ENCODE measurements at places on chromosomes 1 and 21. TPM values are rescaled to one million over a fixed set of nuclear protein-coding genes. Genes with fewer than 3 reads are reported as not detected.

GRIK3 gene
- total RNA-seq, result 1.7 TPM

MROH9 gene
- total RNA-seq, result not detected

FOXD2 gene
- 0.07 TPM for total RNA-seq

AADACL4 gene
- not detected for total RNA-seq

PAPPA2 gene
- 0.81 TPM for total RNA-seq

RGS13 gene
- total RNA-seq, result not detected

- peak overlapping the region; percentile 98 for H3K4me3 ChIP-seq
- H3K27me3 ChIP-seq, result no peaks in the 10 kb centered on the region
- no peaks in the 10 kb centered on the region for H3K4me1 ChIP-seq
- no peak overlapping the region for H3K27ac ChIP-seq
Observed at GRCh38 chr1:44740179-44740617, 561 bp downstream of the KIF2C start.

GRCh38 chr1:177048314-177049069, 116.0 kb downstream of the ASTN1 start:
- no peak overlapping the region for H3K4me3 ChIP-seq
- no peak overlapping the region for H3K27ac ChIP-seq
- H3K4me1 ChIP-seq, result peaks cover 7% of the 10 kb centered on the region

DNA sequence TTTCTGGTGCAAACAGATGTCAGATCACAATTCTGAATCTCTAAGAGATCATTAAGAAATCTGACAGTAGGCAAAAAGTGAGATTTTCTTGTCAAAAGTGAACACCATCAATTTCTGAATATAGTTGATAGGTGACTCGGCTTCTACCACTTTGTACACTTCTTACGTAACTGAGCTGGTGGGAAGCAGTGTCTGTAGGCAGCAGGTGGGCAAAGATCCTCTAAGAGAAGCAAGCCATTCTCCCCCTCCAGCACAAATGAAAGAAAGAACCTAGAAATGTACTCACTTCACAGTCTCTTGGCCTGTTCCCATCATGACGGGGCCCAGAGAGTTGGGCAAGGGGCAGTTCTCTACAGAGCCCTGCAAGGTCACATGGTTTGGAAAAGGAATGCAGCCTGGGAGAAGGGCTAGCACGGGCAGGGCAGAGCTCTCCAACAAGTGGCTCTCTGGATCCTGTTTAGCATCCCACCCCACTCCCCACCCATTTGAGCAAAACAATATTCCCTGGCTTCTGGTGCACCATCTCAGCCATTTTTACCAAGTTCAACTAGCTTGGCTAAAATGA, 412.6 kb downstream of the LTN1 start:
- H3K27me3 ChIP-seq, result no peaks in the 10 kb centered on the region
- peaks cover 14% of the 10 kb centered on the region for H3K36me3 ChIP-seq
- peak overlapping the region; percentile 75 for H3K27ac ChIP-seq
- H3K4me1 ChIP-seq, result peaks cover 4% of the 10 kb centered on the region
- H3K4me3 ChIP-seq, result no peak overlapping the region
- peak; percentile 55 for DNase-seq

- no peaks in the 10 kb centered on the region for H3K27me3 ChIP-seq
- H3K27ac ChIP-seq, result no peak overlapping the region
- no peaks in the 10 kb centered on the region for H3K4me1 ChIP-seq
- no peak overlapping the region for H3K4me3 ChIP-seq
- DNase-seq, result no peak
Observed at GRCh38 chr1:83808536-83808935, 190.4 kb downstream of the TTLL7 start.

DNA sequence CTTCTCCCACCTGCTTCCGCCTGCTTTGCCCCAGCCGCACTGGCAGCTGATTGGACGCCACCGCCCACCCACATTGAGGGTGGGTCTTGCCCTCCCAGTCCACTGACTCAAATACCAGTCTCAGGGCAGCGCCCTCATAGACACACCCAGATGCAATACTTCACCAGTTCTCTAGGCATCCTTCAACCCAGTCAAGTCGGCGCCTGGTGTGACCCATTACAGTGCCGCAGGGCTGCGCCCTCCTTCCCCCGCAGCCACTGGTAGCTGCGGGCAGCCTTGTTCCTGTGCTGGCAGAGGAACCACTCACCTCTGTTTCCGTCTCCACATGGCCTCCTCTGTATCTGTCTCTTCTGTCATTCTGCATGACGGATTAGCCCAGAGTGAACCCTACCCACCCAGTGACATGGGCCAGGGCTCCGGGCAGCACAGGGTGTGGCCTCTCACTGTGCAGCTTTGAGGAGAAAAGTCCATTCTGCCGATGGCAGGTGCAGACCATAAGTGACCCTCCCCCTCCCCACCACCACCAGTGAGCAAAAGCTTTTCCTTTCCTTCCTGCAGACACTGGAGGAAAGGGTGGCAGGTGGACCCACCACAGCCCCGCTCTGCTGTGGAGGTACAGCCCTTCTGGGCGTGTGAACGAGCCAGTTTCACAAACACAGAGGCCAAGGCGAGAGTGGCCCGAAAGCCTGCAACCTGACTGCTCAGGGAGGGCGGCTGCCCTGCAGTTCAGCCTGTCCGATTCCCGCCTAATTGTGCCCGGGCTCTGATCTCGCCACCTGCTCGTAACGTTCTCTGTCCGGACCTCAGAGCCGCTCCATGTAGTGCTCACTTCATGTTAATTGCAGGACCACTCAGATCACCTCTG, 57.1 kb downstream of the FAAP20 start:
- no peak for DNase-seq
- H3K27me3 ChIP-seq, result no peaks in the 10 kb centered on the region
- H3K4me3 ChIP-seq, result no peak overlapping the region
- no peak overlapping the region for H3K27ac ChIP-seq
- no peaks in the 10 kb centered on the region for H3K4me1 ChIP-seq

DNA sequence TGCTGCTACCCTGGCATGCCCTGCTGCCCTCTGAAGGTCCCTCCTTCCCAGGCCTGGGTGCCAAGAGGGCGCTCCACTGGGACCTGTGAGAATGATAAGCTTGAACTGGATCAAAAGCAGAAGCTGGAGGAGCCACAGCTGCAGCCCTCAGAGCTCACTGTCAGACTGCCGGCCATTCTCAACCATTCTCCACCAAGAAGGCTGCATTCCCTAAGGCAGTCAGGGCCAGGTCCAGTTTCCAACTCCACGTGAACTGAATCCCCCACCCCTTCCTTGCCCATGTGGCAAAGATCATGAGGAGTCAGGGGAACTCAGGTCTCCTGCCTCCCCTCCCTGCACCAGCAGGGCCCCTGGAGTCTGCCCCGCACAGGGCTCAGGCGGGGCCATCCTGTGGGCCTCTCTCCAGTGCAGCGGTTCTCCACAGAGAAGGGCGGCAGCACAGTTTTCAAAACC, 19.5 kb downstream of the SLC1A7 start:
- H3K27ac ChIP-seq, result no peak overlapping the region
- DNase-seq, result no peak
- no peak overlapping the region for H3K4me3 ChIP-seq
- H3K36me3 ChIP-seq, result no peaks in the 10 kb centered on the region

DNA sequence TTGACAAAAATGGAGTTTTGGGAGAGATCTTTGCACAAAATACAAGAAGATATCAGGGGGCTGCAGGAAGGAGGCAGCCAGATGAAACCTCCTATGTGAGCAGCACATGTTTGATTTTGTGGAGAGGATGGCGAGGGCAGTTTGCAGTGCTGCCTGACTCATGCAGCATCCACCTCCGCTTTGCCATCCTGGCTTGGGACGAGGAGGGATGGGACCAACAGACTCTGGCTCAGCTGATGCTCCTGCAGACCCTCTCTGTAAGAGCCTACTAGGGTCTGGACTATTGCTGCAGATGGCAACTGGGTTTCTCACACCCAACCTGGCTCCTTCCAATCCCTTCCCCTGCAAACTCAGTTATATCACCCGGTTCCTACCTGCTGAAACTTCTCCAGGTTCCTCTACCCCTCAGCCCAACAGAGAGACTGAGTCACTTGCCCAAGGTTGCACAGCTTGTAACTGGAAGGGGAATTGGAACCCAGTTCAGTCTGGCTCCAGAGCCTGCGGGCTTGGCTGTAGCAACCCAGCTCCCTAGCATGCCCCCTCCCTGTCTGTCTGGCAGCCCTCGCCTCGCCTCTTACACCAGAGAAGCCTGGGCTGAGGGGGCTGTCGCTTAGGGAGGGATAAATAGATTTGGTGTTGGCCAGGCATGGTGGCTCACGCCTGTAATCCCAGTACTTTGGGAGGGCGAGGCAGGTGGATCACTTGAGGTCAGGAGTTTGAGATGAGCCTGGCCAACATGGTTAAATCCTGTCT, 205.8 kb downstream of the PTPRU start:
- H3K36me3 ChIP-seq, result no peaks in the 10 kb centered on the region
- no peaks in the 10 kb centered on the region for H3K27me3 ChIP-seq
- peak; percentile 15 for DNase-seq
- no peak overlapping the region for H3K27ac ChIP-seq
- no peak overlapping the region for H3K4me3 ChIP-seq
- peaks cover 4% of the 10 kb centered on the region for H3K4me1 ChIP-seq

DNA sequence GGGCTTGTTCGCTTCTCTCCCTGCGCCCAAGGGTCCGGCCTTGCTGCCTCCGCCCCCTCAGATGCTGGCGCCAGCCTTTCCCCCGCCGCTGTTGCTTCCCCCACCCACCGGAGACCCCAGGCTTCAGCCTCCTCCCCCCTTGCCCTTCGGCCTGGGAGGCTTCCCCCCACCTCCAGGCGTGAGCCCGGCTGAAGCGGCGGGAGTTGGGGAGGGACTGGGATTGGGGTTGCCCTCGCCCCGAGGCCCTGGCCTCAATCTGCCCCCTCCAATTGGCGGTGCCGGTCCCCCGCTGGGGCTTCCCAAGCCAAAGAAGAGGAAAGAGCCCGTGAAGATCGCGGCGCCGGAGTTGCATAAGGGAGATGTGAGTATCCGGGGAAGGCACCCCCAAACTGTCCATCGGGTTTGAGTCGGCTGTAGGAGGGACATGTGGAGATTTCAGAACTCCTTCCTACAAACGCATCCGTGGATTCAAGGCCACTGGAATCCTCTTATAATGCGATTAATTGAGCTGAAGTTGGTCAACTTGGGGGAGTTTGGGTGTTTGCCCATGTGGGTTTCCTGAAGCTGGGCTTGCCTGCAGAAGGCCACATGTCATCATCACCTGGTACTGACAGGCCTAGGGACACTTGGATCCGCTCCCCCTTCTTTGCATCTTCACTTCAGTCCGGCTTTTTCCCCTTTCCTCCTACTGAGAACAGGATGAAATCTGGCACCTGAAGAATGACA, 707 bp downstream of the PRCC start:
- peak; percentile 45 for DNase-seq
- no peak overlapping the region for H3K4me3 ChIP-seq
- H3K4me1 ChIP-seq, result no peaks in the 10 kb centered on the region
- H3K27me3 ChIP-seq, result no peaks in the 10 kb centered on the region
- H3K27ac ChIP-seq, result no peak overlapping the region
- H3K36me3 ChIP-seq, result peaks cover 32% of the 10 kb centered on the region

DNA sequence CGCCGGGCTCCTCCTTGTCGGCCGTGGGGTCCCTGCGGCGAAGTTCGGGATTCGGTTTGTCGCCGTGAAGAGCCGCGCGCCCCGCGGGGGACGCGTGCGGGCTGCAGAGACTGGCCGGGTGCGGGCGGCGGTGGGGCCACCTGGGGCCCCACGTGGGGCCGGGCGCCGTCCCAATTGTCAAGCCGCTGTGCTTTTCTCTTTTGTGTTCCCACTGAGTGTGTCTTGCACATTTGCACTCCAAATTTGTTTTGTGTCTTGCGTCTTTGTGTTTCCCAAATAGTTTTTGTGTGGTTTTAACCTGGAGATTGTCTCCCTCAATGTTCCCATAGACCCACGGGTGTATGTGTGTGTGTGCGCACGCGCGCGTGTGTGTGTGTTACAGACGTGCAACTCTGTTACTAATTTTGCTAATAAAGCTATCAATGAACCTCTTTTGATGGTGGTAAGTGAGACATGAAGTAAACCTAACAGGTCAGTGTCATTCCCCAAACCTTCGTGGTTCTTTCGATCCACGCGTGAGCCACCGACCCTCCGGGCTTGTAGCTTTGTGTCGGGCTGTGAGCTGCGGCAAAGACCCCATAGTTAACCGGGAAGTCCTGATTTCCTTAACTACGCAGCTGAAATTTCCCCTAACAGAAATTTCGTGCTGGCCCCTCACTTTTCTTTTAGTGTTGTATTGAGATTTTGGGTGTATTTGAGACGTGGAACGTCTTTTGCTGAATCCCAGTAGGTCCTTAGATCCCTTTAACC, 708 bp downstream of the PRDM2 start:
- H3K4me1 ChIP-seq, result no peaks in the 10 kb centered on the region
- no peak overlapping the region for H3K27ac ChIP-seq
- peak overlapping the region; percentile 86 for H3K4me3 ChIP-seq
- DNase-seq, result peak; percentile 35
- H3K36me3 ChIP-seq, result peaks cover 4% of the 10 kb centered on the region

DNA sequence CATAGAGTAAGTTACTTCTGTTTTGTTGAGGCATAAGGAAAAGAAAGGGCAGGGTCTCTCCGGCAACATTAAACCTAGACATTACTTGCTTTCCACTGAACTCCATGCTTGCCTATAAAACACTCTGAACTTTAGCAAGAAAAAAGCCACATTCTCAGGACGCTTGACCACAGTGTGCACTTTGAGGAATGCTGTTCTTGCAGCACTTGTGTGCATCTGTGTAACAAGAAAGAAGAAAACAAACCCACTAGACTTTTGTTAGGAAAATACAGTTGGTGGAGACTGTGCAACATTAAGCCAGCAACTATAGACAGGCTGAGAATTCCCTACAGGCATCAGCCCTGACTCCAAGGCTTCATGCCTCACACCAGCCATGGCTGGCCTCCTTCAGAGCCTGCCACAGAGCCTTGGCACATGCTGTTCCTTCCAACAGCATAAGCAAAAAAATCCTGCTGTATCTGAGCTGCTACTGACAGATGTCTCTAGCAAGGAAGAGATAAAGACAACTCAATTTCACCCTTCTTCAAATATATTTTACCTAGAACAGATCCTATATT, 5.8 kb downstream of the PDZK1 start:
- no peaks in the 10 kb centered on the region for H3K27me3 ChIP-seq
- H3K36me3 ChIP-seq, result no peaks in the 10 kb centered on the region
- no peaks in the 10 kb centered on the region for H3K4me1 ChIP-seq
- H3K27ac ChIP-seq, result no peak overlapping the region
- DNase-seq, result no peak

GRCh38 chr1:8776104-8776503, 41.3 kb downstream of the RERE start:
- no peaks in the 10 kb centered on the region for H3K27me3 ChIP-seq
- H3K27ac ChIP-seq, result no peak overlapping the region
- no peak for DNase-seq
- no peaks in the 10 kb centered on the region for H3K36me3 ChIP-seq
- H3K4me3 ChIP-seq, result no peak overlapping the region

DNA sequence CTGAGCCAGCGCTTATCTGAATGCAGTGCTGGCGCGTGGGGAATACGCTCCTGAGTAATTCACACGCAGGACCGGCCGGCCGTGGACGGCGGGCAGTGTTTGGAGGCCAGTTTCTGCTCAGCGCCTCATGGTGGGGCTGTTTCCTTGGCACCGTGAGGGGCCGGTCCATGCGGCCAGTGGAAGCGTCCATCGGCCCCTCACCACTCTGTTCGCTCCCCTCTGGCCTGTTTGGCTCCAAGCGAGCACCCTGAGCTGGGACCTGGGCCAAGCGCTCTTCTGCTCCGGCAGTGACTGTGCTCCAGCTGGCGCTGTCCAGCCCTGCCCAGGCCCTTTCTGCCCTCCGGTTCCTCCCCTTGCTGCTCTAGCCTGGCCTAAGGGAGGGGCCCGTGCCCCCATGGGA, 16.3 kb upstream of the PLCH2 start:
- H3K27me3 ChIP-seq, result no peaks in the 10 kb centered on the region
- H3K36me3 ChIP-seq, result no peaks in the 10 kb centered on the region
- no peak overlapping the region for H3K4me3 ChIP-seq
- DNase-seq, result no peak
- H3K27ac ChIP-seq, result no peak overlapping the region
- no peaks in the 10 kb centered on the region for H3K4me1 ChIP-seq
